Smooth muscle cell of trachea (primary cell): ENCODE measurements at places on chromosomes 5 and 9. TPM values are rescaled to one million over a fixed set of nuclear protein-coding genes. Genes with fewer than 3 reads are reported as not detected.

Gene AMBP
- 0.15 and 0.17 TPM in 2 replicates for total RNA-seq

Gene COL5A1
- 164 and 294 TPM in 2 replicates for total RNA-seq

Gene TMEM232
- total RNA-seq: 7.0 and 7.6 TPM in 2 replicates

Gene PRR7
- 2.9 and 12.4 TPM in 2 replicates for total RNA-seq

Gene OR1Q1
- total RNA-seq: not detected in 2 replicates

Gene IL9
- not detected in 2 replicates for total RNA-seq

Gene PTPN3
- total RNA-seq: under 0.01 and 0.17 TPM in 2 replicates

Gene CEMIP2
- total RNA-seq: 53.5 and 59.9 TPM in 2 replicates

Gene HK3
- total RNA-seq: not detected in 2 replicates

Gene PCDHB11
- 0.50 TPM in 1 of 2 replicates, not detected in the other for total RNA-seq

Gene REEP5
- total RNA-seq: 36.8 and 79.7 TPM in 2 replicates

Gene PLAC8L1
- total RNA-seq: not detected in 2 replicates

Gene FOXI1
- total RNA-seq: not detected in 2 replicates

Gene MBLAC2
- total RNA-seq: 4.0 and 4.2 TPM in 2 replicates

Gene MTAP
- 30.5 and 33.7 TPM in 2 replicates for total RNA-seq

Gene PCDHA4
- total RNA-seq: 0.29 and 0.33 TPM in 2 replicates

Gene ADAMTS16
- 0.17 TPM in 1 of 2 replicates, not detected in the other for total RNA-seq

Gene PRKACG
- total RNA-seq: not detected in 2 replicates

Gene RASGEF1C
- total RNA-seq: not detected in 2 replicates

Gene UBE2QL1
- total RNA-seq: under 0.01 TPM in 1 of 2 replicates, not detected in the other

Gene SMU1
- 33.4 and 38.5 TPM in 2 replicates for total RNA-seq

Gene MYMK
- total RNA-seq: not detected in 2 replicates

Gene JAKMIP2
- total RNA-seq: 0.50 and 2.6 TPM in 2 replicates

Gene SMIM32
- not detected in 2 replicates for total RNA-seq

Gene PROB1
- total RNA-seq: 1.2 and 2.6 TPM in 2 replicates

Gene GABRA6
- total RNA-seq: not detected in 2 replicates

Gene C9orf153
- 0.15 and 0.50 TPM in 2 replicates for total RNA-seq

Gene GAS1
- 37.4 and 58.1 TPM in 2 replicates for total RNA-seq

Gene AQP7
- total RNA-seq: 0.29 and 0.99 TPM in 2 replicates

Gene EEIG1
- 12.9 and 15.4 TPM in 2 replicates for total RNA-seq
